NCI-H1092 treated with DMSO at 0.1 percent for 48 hours (cell line): ENCODE measurements at places on chromosomes 3 and 15.

GRCh38 chr3:154931484-154931883 is 148.6 kb upstream of the MME start:
- DNase-seq: no peak

DNA sequence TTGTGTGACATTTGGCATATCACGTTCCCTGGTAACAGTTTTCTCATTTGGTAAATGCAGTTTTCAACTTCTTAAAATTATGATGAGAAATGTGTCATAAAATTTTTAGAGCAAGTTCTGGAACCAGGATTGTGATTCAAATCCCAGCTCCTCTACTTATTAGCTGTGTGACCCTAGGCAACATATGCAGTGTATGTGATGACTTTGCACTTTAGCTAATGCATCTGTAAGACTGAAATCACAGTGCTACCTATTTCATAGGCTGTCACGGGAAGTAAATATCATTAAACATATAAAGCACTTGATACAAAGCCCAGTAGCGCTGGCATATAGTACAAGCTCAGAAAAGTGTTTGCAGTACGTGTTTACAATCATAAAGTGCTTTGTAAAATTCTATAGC is 419.4 kb downstream of the GRM7 start:
- no peak for DNase-seq

DNA sequence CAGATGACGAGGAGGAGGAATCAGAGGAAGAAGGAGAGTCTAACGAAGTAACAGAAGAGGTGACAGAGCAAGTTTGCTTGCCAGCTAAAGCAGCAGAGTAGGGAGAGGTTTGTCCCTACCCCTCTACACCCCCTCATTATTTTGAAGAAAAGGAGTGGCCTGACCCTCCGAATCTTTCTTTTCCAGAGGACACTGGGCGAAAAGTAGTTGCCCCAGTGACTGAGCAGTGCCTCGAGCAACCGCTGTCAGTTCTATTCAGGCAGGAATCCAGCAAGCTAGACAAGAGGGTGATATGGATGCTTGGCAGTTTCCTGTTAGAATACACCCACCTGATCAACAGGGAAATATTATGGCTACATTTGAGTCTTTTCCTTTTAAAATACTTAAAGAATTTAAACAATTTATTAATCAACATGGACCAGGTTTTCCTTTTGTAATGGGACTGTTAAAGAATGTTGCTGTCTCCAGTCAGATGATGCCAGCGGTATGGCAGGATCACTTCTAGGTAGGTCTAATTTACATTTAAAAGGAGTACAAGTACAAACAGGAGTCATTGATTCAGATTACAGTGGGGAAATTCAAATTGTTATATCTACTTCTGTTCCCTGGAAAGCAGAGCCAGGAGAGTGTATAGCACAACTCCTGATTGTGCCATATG is 31.9 kb upstream of the ACVR2B start:
- no peak for DNase-seq

- DNase-seq: no peak
Measured at GRCh38 chr3:48232232-48232631, 8.7 kb upstream of the ZNF589 start.

DNA sequence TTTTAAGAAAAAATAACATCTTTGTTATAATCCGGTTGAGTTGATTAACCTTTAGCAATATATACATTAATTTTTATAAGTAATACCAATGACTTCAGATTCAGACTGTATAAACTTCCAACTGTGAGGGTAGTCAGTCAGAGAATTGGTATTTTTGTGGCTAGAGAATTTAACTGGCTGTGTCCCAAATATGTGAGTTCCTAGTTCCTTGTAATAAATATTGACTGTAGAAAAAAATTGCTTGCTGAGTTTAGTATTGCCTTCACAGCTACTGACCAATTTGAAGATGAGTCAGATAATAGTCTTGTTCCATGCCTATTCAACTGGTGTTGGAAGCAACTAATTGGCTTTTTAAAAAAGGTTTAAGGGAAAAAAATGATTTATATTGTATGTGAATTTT is 210.8 kb downstream of the GAP43 start:
- DNase-seq: no peak

- no peak for DNase-seq
Measured at GRCh38 chr3:183812761-183813445, 12.5 kb downstream of the MAP6D1 start.

DNA sequence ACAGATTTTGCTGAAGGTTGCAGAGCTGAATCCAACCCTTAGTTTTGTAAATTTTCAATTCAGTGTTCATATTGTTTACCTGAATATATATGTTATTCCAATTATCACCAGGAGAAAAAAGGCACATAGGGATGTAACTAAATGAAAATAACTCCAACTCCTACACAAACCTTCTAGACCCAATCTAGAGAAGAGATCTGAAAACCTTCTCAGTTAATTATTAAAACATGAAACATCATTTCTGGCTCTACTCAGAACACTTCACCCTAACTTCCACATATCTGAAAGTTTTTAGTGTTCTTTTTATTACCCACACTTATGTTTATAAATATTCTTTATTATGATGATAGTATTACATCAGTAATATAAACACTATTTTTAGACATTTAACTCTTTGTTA is 76.6 kb downstream of the LRRFIP2 start:
- DNase-seq: no peak

DNA sequence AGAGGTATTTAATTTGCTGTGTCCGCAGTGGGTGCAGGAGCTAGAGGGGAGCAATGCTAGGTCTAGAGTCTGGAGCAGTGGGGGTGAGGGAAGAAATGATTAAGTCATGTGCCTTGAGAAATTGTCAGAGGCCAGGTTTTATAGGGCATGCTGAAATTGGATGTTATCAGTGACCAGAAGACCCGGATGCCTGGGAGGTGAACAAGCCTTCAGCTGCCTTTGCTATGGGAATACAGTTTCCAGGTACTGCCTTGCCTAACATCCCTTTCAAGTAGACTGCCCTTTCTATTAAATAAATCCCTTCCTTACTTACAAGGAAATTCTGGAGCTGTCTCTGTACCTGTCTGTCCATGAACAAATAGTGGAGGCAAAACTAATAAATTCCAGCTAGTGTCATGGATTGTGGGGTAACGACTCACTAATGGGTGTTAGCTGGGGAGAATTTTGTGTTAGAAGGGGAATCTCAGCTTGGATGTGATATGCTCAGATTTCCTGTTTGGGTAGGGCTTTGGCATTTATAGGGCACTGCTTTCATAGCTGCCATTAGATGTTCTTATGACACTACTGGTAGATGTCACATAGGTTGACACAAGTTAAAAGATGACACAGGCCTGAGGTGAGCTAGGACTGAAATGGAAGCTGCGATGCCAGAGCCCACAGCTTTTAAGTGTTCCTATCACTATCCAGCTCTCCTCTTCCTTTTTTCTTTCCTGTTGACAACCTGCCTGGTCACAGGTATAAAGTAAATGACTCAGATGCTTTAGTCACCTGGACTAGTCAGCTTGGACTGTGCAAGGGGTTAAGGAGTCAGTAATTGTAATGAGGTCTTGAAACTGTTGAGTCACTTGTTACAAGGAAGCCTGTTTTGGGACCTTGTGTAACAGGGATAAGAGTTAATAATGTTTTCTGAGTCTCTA is 21.3 kb downstream of the CHD2 start:
- DNase-seq: no peak

GRCh38 chr15:25803036-25803435 is 60.1 kb downstream of the ATP10A start:
- no peak for DNase-seq

GRCh38 chr15:77456746-77457145 is 36.1 kb downstream of the HMG20A start:
- DNase-seq: no peak

GRCh38 chr3:59391131-59391530 is 341.3 kb upstream of the CFAP20DC start:
- DNase-seq: no peak

- DNase-seq: no peak
Measured at GRCh38 chr3:36647423-36647853, 116.9 kb downstream of the DCLK3 start.

GRCh38 chr15:42171122-42171521 is 14.7 kb upstream of the PLA2G4F start:
- no peak for DNase-seq

- DNase-seq: no peak
Measured at GRCh38 chr3:126022741-126023359, 53.9 kb downstream of the ROPN1B start.

GRCh38 chr3:70982700-70983140 is 600.8 kb downstream of the FOXP1 start:
- DNase-seq: no peak

- no peak for DNase-seq
Measured at GRCh38 chr3:111577798-111578685, 17.1 kb downstream of the ZBED2 start.
